ENCODE measurements at places on chromosomes 7 and 10.

- no peak for DNase-seq
These were observed 8.7 kb upstream of the GLRX3 start for GRCh38 chr10:130127364-130128061.

- no peak for DNase-seq
These were observed 67.5 kb downstream of the GPR141 start for GRCh38 chr7:37751096-37751495.

DNA sequence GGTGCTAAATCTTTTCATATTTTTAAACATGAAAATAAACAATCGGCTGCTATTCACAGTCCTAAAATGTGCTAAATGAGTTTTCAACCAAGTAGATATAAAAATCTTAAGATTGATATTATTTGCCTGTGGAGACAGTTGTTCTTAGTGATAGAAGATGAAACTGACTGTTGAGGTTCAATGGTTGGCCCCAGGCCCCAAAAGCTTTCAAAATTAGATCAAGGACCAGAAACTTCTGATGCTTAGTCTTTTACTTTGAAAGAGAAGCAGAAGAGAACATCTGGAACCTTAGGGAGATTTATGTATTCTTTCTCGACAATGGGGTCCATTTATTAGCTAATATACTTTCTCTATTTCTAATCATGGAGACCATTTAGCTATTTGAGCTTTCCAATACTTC lies 155.8 kb downstream of the REEP3 start:
- DNase-seq, result no peak

- no peak for DNase-seq
These were observed 82.2 kb downstream of the DNAJB6 start for GRCh38 chr7:157419035-157419293.

DNA sequence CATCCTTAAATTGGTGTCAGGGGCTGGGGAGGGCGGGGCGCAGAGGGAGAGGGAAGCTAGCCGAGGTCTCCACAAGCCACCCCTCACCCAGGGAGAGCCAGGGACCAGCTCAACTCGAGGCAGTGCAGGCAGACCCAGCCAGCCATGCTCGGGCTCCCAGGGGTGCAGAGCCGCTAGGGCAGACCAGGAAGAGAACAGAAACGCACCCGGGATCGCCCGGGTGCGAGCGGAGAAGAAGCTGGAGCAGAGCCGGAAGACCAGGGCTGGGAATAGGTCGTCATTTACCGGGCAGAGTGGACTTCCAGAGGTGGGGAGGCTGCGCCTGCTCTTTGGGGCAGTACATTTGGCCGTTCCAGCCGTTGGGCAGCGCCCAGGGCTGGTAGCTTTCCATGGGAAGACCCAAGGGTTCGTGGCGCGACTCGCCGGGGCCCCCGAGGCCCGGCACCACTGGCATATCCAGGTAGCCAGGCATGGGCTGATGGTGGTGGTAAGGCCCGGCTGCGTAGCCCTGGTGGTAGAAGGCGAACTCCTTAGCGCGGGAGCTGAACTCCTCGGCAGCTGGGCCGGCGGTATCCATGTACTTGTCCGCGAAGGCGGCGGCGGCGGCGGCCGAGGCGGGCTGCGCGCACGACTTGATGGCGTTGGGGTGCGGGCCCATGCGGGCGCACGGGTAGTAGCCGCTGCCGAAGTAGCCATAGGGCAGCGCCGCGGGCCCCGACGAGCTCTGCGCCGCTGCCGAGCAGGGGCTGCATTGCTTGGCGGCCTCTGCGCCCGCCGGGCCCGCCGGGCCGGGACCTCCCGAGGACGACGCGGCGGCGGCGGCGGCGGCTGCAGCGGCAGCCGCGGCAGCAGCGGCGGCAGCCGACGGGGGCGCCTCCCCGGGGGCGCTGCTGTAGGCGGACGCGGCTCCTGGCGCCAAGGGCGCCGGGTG lies 755 bp downstream of the HOXA13 start:
- no peak for DNase-seq

Measured in stimulated activated CD4-positive, alpha-beta T cell treated with anti-CD3 and anti-CD28 coated beads, Interleukin-1b, Interleukin-23, amount 100 ng/mL, for 1 hour (primary cell).